SHP77 (cell line): ENCODE measurements at places on chromosomes 5 and 9.
A peak's percentile ranks its signal among the peaks of the same experiment; 100 is the strongest.

- no peak for DNase-seq
Measured at GRCh38 chr9:126626127-126626925, 12.6 kb downstream of the LMX1B start.

GRCh38 chr5:33008751-33009418, 297.8 kb downstream of the NPR3 start:
- DNase-seq: no peak

DNA sequence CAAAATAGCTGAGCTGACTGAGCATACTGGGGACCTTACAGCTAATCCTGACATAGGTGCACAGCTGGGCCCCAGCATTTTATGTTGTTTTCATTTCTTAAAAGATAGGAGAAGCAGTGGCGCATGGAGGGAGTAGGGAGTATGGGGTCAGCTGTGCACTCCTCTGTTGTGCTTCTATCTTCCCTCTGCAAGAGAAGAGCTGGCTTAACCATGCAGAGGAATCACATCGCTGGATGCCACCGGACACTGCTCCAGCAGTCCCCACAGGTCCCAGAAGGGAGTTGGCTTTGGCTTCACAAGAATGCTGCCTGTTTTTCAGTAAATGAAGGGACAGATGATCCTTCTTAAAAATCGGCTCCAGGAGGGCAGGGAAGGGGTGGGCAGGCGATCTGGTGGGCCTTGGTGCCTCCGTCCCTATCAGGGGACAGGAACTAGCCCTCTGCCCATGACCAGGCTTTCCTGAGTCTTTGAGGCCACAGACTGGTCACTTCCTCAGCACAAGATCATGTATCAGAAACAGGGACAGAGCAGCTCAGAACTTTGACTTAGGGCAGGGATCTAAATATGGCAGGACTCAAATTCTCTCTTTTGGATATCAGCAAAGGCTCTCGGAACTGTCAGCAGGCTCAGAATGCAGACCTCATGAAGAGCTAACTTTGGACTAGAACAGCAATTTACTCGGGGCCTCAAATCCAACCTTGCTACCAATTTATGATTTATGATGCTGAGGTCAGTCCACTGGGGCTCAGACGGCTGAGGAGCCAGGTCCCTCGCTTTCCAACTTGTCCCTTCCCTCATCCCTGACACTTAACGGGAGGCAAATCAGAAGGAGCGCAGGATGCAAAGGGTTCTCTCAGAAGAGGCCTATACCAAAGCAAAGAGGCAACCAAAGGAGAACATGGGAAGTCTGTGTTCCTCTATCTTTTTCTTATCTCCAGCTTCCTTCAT, 47.2 kb downstream of the MARCHF3 start:
- no peak for DNase-seq

DNA sequence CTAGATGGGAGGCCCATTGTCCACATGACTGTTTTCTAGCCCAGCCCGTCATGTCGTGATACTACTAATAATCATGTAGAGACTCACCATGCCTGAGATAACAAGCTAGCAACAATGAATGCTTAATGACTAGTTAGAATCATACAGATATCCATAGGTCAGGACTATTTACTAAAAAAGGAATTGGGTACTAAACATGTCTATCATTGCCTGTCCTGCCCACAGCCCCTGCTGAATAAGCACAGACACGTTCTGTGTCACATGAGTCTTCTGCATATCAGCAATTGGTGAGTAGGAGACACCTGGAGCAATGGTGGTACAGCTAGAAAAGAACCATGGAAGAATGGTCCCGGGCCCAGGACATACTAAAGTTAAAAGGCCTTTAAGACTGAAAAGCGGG, 18.0 kb downstream of the FRRS1L start:
- no peak for DNase-seq

DNA sequence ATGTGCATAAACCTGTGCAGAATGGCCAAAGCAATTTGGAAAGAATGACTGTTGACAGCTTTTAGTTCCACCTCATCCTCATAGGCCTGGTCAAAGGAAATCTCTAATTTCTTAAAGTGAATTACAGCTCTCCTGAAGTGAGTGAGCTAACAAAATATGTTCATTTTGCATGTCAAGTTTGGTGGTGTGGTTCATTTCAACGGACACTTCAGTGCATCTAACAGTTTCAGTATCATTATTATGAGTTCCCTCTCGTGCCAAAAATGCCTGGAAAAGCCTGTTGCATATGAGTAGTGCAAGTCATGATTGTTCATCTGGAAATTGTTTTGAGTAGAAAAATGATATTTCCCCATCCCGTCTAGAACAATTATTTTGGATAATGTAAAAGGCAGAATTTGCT, 53.2 kb upstream of the HMHB1 start:
- no peak for DNase-seq

DNA sequence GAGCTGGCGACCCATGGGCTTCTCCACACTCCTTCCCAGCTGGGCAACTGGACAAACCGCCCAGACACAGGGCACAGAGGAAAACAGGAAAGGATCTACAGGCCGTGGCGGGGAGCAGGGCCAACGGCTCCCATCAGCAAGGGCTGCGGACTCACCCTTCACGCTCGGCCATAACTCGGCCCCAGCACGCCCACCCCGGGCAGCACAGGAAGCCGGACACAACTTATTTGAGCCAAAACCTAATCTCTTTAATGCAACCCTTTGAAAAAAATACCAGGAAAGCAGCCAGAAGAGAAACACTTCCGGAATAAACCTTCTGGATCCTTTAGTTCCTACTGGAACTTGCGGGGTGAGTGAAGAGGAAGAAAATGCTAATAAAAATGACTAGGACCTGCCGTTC, 59.9 kb downstream of the VAV2 start:
- no peak for DNase-seq

DNA sequence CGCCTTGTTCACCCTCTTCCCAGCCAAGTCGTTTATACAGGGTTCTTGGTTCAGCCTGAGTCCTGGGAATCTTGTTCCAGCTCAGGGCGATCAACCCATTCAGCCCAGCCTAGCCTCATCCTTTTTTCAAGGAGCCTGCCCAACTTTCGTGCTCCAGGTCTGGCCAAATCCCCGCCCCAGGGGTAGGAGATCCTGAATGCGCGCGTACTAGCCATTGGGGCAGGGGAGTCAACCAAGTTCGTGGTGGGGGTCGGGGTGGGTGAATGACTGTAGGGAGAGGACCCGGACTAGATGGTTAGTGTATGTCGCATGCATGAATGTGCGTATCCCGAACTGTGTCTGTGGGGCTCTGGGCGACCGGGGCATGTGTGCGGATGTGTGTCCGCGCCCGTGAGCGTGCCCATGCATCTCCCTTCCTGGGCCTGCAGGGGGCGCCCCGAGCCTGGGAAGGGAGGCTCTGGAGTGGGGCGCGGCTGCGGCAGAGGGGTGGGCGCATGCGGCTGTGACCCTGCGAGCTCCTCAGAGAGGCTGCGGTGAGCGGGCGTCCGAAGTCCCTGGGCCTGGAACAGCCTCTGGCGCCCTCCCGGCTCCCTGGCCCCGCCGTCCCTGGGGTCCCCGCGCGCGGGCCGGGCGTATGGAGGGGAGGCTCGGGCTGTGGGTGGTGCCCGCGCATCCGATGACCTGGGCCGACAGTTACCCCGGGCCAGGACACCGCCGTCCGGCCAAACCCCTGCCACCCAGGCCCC, 8.7 kb downstream of the CCL21 start:
- peak; percentile 7 for DNase-seq

DNA sequence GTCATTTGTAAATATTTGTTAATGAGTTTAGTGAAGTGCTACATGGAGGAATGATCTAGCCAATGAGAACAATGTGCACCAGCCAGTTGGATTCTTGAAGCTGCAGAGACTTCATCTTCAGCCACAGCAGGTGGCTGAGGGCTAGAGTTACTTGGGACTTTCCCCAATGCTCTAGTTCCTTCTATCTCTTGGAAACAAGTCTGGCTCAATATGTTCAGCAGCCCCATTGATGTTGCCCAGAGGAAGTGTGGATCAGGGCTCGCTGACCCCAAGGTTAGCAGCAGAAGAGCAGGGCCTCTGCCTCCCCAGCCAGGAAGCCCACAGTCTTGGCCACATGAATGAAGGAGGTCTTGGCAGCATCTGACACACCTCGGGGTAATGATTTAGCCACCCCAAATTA, 117.5 kb downstream of the SLC1A3 start:
- no peak for DNase-seq

DNA sequence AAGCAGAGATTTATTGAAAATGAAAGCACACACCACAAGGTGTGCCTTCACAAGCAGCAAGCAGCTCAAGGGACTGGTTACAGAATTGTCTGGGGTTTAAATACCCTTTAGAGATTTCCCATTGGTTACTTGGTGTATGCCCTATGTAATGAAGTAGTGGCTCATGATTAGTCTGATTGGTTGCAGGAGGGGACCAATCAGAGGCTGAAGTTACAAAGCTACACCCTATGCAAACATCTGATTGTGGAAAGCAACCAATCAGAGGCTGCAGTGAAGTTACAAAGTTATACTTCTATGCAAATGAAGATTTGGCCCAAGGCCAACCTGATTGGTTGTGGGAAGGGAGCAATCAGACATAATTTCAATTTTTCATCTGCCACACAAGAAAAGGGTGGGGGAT, 119.9 kb downstream of the C9orf152 start:
- DNase-seq: no peak

- DNase-seq: no peak
Measured at GRCh38 chr5:143700994-143701393, 111.0 kb upstream of the HMHB1 start.

GRCh38 chr9:1939926-1940368, 75.2 kb upstream of the SMARCA2 start:
- no peak for DNase-seq

DNA sequence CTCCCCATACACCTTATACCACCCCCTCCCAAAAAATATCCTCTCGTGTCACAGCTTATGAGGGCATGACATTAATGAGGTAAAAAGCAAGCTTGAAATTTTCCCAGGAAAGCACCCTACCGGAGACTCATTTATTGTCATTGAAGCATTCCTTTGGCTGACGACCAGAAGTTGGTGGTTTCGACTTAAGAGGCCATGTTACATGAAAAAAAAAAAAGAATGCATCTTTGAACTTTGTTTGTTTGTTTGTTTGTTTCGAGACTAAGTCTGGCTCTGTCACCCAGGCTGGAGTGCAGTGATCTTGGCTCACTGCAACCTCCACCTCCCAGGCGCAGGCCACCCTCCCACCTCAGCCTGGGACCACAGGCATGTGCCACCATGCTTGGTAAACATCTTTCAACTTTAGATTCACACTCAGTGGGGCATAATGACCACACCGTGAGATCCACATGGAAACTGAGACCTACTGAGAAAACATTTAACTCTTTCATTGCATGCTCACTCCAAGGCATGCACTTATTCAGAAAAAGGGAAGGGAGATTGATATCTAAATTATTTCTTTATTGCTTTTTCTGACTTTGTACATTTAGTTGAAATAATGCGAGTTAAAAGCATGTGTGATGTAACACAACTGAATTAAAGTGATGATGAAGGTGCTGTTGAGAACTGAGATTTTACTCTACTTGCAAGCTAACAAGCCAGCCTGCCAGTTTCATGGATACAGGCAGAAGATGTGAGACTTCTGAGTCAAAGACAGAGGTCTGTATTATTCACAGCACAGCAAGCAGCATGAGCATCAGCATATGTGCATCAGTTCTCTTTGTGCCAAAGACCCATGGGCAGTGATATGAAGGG, 5.1 kb upstream of the RAB14 start:
- no peak for DNase-seq

DNA sequence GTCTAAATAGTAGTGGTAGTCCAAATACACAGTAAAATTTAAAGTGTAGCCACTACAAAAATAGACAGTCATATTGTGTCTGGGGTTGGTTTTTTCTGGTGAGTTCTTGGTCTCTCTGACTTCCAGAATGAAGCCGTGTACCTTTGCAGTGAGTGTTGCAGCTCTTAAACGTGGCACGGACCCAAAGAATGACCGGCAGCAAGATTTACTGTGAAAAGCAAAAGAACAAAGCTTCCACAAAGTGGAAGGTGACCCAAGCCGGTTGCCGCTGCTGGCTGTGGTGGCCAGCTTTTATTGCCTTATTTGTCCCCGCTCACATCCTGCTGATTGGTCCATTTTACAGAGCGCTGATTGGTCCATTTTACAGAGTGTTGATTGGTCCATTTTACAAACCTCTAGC, 188.7 kb downstream of the ZNF608 start:
- DNase-seq: no peak

GRCh38 chr9:136486131-136486530, 3.3 kb upstream of the SEC16A start:
- no peak for DNase-seq

DNA sequence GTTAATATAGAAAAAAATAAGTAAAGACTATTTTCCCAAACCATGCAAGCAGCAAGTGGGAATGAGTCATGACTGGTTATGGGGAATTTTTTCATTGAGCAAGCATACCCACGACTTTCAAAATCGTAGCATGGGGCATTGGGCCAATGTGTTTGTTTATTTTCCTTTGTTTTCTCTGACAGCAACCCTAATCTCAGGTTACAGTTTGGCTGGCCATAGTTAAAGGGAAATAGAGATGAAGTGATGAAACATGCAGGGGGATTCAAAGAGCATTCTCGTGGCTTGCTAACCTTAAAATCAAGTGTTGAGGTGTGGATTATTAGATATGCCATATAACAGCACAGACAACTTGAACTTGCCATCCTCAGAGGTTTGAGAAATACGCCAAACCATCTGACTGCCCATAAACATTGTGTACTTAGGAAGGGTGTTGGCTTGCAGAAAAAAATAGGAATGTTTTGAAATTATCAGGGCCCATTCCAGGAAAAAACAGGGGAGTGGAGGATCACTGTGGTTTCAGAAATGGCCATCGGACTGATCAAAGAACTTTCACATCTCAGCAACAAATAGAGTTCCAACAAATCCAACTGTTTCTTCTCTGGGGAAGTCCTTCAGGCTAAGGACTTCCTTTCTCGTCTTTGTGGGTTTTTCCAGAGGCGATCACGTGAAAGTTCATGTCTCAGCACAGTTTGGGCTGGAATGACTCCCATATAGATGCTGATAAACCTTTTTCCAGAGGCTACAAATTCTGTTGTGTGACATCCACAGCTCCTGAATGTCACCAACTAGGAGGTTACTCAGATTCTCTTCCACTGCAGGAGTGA, 259.1 kb downstream of the SYK start:
- no peak for DNase-seq

DNA sequence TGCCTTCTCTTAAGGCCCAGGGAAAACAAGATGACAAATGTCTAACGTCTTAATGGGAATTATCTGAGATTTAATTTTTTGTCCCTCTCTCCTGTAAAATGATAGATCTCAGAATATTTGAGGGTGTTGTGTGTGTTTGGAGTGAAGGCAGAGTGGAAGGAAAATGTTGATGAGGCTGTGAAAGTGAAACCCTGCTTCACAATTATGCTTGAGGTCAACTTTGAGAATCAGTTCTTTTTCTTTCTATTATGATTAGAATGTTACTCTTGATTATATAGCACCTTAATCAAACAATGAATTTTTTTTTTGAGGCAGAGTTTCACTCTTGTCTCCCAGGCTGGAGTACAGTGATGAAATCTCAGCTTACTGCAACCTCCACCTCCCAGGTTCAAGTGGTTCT, 5.5 kb upstream of the LOX start:
- DNase-seq: no peak

GRCh38 chr5:129135633-129136032, 41.1 kb downstream of the ISOC1 start:
- DNase-seq: no peak

- no peak for DNase-seq
Measured at GRCh38 chr9:81673310-81673709, 16.0 kb downstream of the TLE1 start.
